ENCODE measurements at places on chromosomes 4 and X. TPM values are rescaled to one million over a fixed set of nuclear protein-coding genes. Genes with fewer than 3 reads are reported as not detected.

ADRA2C gene
- 2.0 TPM for total RNA-seq

CA5B gene
- total RNA-seq = 11.0 TPM

KLHL2 gene
- total RNA-seq = 44.7 TPM

RBM46 gene
- total RNA-seq = not detected

IL9R gene
- total RNA-seq = 2.7 TPM

UBA1 gene
- total RNA-seq = 176 TPM

SLC9B1 gene
- total RNA-seq = 0.44 TPM

GRCh38 chrX:1589356-1590130 lies 1.9 kb upstream of the AKAP17A start:
- DNase-seq = no peak

GRCh38 chr4:1378559-1379231 lies 27.5 kb downstream of the NKX1-1 start:
- DNase-seq = peak; percentile 70

- DNase-seq = no peak
These were observed 432.5 kb upstream of the FGF16 start for GRCh38 chrX:77014377-77015372.

GRCh38 chr4:150547154-150547838 lies 34.7 kb upstream of the MAB21L2 start:
- DNase-seq = no peak

- DNase-seq = no peak
These were observed 34.5 kb upstream of the NKRF start for GRCh38 chrX:119640731-119641170.

DNA sequence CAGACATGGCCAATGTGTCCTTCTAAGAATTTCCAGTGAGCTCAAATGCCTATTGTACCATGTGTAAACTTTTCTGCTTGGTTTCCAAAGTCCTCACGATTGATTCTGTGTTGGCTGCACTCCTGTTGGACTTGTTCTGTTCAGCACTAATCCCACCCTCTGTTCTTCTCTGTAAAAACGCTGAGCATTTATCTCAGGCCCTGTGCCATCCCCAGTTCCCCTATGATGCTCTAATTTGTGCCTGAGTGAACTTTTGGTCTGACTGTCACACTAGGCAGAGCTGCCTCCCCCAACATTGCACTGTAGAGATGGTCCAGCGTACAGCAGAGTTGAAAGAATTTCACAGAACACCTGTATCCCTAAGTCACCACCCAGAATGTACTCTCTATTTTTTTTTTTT lies 76.1 kb upstream of the STS start:
- DNase-seq = no peak

GRCh38 chr4:73803213-73803612 lies 33.3 kb upstream of the CXCL6 start:
- DNase-seq = no peak

- no peak for DNase-seq
These were observed 111.5 kb upstream of the NAP1L5 start for GRCh38 chr4:88809101-88809500.

DNA sequence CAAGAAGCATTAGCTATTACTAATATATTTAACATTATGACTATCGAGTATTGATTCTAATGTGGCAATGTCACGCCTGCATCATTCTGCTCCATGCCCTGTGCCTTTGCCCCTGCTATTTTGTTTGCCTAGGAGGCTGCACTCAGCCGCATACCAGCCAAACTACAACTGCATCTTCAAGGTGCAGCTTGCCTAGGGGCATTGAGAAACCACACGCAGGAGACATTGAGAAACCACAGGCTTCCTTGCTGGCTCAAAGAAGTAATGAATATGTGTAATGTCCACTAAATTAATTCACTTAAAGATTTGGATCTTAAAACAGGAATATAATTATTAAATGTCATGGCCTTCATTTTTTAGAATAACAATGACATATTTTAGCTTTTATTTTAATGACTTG lies 683.6 kb upstream of the TENM3 start:
- no peak for DNase-seq

DNA sequence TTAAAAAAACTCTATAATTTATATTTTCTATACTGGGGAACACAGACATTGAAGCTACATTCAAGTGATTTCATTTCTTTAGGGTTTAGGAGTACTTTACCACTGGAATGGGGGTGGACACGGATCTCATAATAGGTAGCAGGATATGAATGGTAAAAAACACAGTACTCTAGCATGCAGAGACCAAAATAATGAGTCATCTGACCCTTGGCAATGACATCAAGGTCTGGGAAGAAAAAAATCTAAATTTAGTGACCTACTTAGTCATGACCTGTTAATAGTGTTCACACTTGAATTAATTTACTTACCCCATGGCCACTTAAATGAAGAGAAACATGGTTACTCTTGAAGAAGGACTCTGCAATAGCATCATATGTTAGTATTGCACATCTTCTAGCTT lies 187.9 kb downstream of the EPHA5 start:
- DNase-seq = no peak

GRCh38 chr4:121789960-121790829 lies 10.9 kb upstream of the EXOSC9 start:
- no peak for DNase-seq

DNA sequence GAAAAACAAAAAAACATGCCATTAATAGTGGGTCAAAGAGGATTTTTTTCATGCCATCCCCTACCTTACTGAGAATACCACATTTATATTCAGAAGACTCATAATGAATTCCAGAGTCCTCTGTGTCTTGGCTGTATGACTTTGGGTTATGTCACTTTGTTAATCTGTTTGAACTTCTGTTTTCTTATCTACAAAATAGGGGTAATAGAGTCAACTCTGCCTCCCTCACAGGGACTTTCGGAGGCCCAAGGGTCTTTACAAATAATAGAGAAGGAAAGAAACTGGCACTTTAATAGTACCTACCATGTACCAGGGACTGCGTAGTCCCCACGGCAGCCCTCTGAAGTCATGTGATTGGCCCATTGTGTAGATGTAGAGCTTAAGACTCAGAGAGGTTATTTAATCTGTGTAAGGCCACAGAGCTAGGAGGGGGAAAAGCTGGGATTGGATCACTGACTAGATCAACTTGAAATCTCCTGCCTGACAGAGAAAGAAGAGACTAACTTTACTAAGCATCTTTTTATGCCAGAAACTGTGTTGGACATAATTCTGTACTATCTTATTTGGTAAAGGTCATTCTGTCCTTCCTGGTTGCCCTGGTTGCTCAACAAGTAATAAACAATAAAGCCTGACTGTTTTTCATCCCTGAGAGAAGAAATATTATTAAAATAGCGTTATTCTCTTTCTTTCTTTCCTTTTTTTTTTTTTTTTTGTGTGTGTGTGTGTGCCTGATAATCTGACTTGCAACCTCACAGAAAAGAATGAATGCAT lies 59.6 kb downstream of the NFKB1 start:
- no peak for DNase-seq

DNA sequence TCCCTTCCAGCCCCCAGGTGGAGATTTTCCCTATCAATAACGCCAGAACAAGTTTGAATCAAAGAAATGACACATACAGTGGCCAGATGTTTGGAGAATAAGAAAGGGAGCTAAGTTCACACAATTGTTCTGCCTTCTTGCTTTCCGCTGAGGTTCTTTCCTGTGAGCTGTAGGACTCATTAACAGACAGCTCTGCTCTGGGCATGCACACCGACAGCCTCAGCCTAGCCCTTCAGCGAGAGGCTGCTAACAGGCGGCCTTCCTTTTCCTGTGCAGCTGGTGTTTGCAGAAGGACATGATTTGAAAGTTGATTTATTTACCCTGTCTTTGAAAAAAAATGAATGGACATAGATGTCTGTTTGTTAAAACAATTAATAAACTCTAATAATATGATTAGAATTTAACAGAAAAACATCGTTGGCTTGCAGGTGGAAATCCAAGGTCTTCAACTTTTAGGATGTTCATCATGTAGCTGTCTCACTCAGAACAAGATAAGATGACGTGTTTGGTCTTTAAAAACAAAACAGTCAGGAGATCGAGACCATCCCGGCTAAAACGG lies 183.3 kb downstream of the KDR start:
- DNase-seq = no peak

DNA sequence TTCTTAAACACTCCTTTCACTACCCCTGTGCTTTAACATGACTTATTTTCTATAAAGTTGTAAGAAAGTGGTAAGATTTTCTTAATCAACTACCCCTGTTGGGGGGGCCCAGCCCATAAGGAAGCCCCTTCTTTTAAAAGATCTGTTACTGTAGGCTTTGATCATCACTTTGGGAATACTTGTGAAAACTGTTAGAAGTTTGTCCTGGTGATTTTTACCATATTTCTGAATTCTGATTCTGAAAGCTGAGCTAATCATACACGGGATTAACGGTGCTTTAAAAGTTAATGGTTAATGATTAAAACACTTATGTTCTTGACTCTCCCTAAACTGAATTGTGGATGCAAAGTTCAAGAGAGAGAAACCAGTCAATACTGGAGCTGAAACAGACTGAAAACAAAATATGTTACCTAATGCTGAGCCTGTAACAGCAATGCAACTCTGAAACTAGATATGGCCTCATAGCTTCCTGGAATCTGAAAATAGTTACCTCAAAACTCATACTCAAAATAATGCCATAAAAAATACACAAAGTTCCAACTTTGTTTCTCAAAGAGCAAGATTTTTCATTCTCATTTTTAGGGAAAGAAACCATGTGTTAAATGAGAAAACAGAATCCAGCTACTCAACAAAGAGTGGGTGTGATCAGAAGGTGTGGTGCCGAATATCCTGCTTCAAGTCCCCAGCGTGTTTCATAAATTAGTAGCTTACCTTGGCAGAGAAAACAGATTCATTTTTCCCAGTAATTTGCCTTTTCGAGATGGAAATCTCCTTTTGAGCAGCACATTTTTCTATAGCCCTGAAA lies 31.6 kb downstream of the ADH7 start:
- DNase-seq = no peak

Measured in upper lobe of left lung (tissue), 6 donors.